ENCODE measurements at places on chromosomes 1 and 21.

GRCh38 chr1:110412576-110412975, 5.1 kb upstream of the LAMTOR5 start:
- DNase-seq = peak; percentile 27

DNA sequence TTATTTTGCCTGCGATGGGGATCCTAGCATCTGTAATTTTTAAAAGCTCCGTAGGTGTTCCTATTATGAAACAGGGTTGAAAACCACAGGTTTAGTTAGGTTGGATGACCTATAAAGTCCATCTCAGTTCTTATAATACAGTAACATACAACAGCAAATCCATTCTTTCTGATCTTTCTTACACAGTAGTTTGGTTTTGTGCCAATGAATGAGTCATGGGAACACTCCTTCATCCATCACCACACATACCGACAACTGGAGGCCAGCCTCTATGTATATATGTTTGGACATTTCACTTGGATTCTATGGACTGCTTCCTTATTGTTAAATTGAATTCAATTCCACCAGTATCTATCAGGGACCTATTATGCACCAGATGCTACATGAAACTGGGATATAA, 118.4 kb upstream of the L1TD1 start:
- no peak for DNase-seq

DNA sequence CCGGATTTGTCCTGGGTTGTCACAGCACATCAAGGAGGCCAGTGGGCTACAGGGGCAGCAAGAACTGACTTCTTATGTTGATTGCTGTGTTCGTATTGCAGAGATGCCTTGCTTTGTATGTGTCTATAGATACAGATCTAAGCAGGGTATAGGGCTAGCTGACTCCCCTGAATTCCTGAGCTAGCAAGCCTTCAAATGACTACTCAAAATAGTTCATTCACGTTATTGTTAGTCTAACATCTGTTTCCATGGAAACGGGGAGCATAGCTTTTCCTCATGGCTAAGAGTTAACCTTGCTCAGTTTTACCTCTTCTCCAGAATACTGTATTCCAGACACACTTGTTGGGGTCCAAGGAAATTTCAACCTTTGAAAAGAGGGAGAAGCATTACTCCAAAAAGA, 24.1 kb downstream of the TRIM45 start:
- DNase-seq = no peak

DNA sequence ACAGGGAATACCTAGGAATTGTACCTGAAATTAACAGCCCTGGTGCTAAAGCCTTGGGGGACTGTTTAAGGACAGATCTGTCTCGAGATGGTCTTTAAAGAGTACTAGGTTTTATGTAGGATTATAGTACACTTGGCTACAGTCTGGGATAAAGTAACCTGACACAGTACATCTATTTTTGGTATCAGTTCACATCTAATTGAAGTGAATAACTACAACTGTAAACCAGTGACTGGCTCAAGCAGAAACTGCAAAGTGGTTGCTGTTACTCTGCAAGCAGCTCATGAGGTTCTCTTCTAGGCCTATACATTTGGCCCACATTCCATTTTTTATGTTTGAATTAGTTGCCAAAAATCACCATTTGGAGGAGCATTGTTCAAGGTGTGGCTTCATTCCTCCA, 320.8 kb upstream of the USP25 start:
- DNase-seq = no peak

DNA sequence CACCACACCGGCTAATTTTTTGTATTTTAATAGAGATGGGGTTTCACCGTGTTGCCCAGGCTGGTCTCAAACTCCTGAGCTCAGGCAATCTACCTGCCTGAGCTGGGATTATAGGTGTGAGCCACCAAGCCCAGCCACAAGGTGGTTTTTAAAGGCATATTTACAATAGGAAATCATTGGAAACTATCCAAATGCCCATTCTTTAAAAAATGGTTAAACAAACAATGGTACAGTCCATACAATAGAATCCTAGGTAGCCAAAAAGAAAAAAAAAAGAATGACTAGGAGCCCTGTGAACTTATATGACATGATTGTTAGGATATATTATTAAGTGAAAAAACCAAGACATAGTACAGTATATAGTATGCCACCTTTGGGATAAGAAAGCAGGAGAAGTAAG, 5.3 kb downstream of the ATP2B4 start:
- DNase-seq = no peak

- DNase-seq = no peak
Observed at GRCh38 chr1:162988869-162989268, 80.3 kb upstream of the RGS4 start.

GRCh38 chr1:210684466-210685294, 356.0 kb downstream of the HHAT start:
- no peak for DNase-seq

- DNase-seq = peak; percentile 59
Observed at GRCh38 chr1:160251687-160252526, 10.4 kb downstream of the DCAF8 start.

DNA sequence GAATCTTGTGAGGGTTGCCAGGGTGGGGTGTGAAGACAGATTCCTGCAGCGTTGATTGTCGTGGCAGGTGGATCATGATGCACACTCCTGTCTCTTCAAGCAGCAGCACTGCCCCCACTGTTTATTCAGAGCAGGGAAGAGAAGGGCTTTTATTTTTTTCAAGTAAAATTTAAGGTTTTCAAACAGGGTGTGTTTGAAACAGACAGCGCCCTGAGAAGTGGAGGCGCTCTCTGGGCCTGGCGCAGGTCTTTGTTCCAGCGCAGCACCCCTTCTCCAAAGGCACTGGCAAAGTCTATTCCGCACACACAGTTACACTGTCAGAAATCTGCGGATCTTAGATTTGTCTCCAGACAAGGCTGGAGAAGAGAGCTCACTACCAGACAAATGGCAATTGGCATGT, 7.0 kb downstream of the C1orf53 start:
- no peak for DNase-seq
